Activated T-cell treated with anti-CD3 and anti-CD28 coated beads for 48 hours (primary cell): ENCODE measurements at places on chromosomes 1 and 21.

DNA sequence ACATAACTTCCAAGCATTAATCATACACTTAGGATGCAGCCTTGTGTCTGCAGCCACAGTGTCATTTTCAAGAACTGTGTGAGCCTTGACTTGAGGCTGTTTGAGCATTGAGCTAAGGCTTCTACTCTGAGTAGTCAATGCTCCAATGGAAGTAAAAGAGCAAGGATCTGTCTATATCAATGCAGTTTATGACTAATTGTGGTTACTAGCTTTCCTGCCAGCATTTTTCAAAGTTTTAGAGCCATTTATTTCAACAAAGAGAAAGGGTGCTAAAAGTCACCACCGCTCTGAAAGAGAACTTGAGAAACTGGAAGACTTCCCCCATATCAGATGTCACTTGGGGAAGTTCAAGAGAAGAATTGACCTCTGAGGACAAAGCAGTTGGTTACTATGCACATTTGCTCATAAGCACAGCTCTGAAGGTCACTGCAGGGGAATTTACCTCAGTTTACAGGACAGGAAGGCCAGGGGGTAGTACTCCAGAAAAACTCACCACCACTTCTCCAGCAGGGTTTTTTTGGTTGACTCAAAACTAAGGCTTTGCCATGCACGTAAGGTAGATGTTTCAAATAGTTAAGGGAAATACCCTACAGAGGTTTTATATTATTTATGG is 24.5 kb upstream of the RGS1 start:
- no peak for DNase-seq

GRCh38 chr1:150969626-150970025 is 5.0 kb downstream of the CERS2 start:
- DNase-seq: no peak

GRCh38 chr21:45546636-45547544 is 4.7 kb upstream of the SLC19A1 start:
- no peak for DNase-seq

DNA sequence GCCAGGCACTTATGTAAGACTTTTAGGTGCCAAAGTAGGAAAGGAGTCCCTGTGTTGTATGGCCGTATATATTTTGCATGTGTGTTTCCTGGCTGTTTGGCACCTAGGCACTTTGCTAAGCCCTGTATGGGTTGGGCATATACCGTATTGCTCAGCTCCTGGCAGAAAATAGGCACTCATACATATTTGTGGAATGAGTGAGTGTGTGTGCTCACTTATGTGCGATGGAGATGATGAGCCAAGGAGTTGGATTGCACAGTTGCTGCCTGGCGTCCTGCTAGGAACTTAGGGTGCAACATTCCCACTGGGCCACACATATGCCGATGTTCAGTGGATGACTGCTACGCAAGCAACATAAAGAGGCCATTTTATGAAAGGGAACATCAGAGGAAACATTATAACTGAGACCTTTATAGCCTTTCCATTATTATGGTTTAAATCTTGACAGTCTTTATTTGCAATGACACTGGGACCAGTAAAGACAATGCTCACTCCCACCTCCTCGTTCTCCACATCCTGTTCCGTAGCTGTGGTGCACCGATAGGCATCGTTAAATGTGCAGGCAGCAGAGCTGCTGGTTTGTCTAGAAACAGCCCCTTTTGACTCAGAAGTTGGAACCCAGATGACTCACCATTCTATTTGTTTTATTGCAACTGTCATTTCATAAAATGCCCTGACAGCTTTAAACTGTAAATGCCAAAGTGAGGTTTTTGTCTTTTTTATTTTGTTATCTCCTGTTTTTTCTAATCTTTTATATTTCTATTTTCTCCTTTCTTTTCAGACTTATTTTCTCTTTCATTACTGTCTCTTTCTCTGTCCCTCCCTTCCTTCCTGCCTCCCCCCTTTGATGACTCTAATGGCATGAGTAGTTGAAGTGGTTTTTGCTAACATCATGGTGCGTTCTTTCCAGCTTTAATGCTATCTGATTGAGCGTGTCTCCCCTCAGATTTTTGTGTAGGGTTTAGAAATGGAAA is 36.1 kb downstream of the PEX14 start:
- DNase-seq: peak; percentile 68

GRCh38 chr1:31936278-31936980 is 1.7 kb downstream of the PTP4A2 start:
- DNase-seq: no peak

DNA sequence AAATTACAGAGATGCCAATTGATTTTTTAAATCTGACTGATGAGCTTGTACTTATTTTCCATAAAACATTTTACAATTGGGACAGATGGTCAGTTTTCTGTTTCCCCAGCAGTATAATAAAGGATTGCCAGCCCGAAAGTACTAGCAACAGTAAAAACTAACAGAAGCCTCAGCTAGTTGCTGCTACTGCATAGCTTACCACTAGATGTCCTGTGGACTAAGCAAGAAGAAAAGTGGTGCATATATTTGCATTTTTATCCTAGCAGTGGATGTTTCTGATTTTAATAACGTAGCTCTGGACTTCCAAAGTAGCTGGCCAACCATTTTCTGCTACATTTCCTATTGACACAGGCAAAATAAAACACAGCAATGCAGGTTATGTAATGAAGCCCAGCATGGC is 241.5 kb downstream of the BARHL2 start:
- DNase-seq: no peak

DNA sequence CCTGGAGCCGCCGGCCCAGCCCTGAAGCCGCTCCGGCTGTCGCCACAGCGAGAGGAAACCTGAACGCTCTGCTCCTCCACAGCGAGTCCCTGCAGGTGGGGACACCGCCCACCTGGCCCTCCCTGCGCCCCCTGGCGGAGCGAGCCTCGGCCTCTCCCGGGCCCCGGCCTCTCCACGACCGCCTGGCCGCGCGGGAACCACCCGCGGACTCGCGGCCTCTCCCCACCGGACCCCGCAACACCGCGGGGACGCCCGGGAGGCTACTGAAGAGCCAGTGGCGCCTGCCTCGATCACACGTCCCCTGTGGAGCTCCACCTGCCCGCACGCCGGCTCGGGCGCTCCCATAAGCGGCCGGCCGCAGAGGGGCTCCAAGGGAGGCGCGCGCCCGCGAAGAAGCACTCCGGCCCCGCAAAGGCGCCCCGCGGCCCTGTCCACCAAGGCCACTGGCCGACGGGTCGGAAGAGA is 109.6 kb downstream of the KCNN3 start:
- DNase-seq: peak; percentile 81

DNA sequence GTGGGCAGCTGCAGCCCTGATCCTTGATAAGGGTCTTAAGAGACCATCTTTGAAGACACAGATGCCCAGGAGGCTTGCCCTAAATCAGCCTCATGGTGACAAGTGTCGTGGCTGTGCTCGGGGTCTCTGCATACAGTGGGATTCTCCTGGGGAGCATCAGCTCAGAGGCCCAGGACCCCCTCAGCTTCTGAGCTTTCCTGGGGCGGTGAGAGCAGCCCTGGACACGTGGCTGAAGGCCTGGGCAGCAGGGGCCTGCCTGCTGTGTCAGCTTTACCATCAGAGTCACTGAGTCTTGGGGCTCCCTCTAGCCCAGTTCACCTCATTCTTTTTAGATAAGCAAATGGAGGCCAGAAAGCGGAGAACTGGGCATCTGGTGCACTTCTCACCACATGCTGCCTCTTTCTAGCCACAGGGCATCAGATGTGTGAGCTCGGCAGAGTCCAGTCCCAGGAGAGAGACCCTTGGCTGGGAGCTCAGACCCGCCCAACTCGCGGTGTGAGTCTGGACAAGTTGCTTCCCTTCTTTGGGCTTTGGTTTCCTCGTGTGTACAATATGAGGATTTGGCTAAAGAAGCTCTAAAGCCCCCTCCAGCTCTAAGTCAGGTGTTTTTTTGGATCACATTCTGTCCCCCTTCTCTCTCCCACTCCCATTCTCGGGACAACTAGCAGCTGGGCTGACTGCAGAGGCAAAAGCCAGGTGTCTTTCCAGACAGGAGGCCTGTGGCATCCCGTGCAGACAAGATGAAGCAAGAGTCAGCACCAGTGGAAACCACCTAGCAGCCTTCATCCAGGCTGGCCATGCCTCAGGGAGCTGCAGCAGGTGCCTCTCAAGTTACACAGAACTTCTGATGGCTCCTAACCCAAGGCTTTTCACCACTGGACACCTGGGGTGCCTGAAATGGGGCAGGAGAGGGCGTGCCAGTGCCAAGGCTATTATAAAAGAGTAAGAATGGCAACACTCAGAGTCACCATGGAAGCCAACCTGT is 119.1 kb downstream of the KCNN3 start:
- DNase-seq: no peak

- DNase-seq: no peak
Observed at GRCh38 chr1:197170538-197170937, 24.1 kb upstream of the ASPM start.

GRCh38 chr1:192939440-192939839 is 119.7 kb downstream of the UCHL5 start:
- DNase-seq: no peak

- DNase-seq: no peak
Observed at GRCh38 chr1:203264052-203264501, 34.6 kb upstream of the CHIT1 start.

- no peak for DNase-seq
Observed at GRCh38 chr1:224106568-224107281, 7.2 kb upstream of the FBXO28 start.

GRCh38 chr1:156490401-156491032 is 10.1 kb downstream of the MEF2D start:
- DNase-seq: no peak

- DNase-seq: no peak
Observed at GRCh38 chr1:110228869-110229268, 18.8 kb downstream of the KCNC4 start.

GRCh38 chr1:28517649-28517999 is 11.8 kb downstream of the RCC1 start:
- no peak for DNase-seq

DNA sequence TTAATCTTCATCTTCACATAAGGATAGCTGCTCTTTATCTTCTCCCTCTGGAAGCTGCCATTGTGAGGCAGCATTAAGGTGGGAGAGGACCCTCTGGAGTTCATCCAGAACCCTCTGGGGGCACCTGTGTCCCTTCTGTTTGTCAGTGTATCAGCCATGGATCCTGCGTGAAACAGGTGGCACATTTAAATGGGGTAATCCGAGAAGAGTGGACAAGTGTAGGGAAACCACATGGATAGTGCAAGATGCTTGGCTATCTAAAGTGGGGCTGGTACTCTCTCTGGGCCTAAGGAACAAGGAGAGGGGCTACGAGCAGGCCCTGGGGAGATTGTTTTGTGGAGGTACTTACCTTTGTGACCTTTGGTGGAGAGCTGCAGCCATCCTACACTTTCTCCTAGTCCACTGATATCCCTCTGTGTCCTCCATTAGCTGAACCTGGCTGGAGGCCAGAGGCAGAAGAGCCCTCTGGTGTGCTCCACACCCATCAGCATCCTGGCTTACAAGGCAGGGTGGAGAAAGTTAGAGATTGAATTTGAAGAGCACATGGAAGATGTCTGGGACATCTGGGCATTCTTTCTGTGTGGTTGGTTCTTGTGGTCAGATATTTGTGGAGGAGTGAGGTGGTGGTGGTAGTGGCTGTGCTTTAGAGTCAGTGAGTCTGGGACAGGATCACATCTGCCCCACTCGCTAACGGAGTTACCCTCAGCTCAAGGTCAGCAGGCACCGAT is 117.7 kb downstream of the FGGY start:
- DNase-seq: no peak

GRCh38 chr21:33696465-33696864 is 54.2 kb downstream of the ITSN1 start:
- no peak for DNase-seq

DNA sequence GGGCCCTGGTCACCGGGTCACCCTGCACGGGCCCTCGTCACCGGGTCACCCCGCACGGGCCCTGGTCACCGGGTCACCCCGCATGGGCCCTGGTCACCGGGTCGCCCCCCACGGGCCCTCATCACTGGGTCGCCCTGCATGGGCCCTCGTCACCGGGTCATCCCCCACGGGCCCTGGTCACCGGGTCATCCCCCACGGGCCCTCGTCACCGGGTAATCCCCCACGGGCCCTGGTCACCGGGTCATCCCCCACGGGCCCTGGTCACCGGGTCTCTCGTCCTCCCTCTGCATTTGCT is 77.6 kb downstream of the RIPK4 start:
- no peak for DNase-seq

DNA sequence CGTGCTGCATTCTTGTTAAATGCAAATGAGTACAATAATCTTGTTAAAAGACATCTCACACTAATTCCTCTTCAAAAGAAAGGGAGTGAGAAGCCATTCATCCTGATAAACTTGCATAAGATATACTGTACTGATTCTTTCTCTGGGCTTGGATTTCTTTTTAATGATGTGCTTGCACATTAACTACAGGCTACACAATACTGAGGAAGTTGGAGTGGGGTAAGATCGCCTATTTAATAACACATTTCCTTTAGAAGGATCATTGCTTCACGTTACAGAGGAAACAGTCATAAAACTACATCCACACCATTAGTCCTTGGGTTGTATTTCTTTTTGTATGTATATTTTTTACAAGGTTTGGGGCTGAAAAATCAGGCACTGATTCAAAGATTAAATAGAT is 36.6 kb downstream of the NRIP1 start:
- DNase-seq: no peak

- no peak for DNase-seq
Observed at GRCh38 chr1:27961646-27962221, 2.0 kb downstream of the XKR8 start.

DNA sequence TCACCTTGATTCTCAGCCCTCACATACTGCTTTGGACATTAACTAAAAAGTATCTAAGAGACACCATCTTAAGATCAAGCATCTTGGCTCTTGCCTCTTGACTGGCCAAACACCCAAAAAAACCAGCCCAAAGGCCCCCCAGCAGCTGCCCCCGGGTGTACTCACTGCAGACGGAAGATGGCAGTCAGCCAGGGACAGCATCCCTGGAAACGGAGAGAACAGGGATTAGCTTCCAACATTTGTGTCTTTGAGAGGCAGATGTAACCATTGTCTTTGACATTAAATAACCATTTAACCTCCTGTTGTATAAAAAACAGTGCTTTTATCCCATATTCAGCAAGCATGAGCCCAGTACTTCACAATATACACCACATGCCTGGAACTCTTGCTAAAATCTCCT is 11.3 kb downstream of the TMEM63A start:
- no peak for DNase-seq

DNA sequence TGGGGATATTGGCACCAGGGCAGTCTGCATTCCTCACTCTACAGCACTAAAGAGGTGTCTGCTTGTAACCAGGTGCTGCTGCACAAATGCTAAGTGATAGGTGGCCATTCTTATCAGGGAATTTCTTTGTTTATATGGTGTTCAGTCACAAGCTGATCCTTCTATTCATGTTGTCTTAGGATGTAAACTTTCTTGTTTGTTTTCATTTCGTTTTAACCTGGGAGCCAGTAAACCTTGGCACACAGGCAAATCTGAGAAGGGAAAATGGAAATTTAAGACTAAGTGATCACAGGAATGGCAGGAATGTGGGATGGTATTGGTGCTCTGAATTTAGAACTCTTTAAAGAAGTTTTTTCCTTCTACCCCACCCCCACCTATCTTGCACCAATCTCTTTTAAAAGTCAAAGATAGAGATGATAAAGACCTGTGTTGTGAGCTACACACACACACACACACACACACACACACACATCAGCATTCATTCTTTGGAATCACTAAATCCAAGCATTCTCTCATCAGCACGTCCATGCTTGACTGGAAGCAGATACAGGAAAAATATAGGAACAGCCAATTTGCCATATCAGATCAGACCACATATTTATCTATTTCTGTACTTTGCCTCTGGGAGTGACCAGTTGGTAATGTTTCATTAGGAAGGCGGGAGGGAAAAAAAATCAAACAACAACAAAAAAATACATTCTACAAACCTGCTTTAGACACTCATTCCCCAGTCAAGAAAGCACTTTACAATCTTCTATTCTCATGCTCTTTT is 451.4 kb upstream of the ADGRL2 start:
- DNase-seq: no peak
